ENCODE measurements at places on chromosomes 4 and X.

DNA sequence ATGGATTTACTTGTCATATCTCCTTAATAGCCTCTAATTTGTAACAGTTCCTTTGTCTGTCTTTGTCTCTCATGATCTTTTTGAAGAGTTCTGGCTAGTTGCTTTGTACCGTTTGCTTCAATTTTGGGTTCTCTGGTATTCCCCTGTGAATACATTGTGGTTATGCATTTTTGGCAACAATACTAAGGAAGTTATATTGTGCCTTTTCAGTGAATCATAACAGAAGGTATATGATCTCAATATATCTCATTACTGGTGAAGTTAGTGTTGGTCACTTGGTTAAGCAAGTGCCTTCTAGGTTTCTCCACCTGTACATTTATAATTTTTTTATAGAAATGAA is 48.6 kb downstream of the DCLK2 start:
- DNase-seq, result no peak

DNA sequence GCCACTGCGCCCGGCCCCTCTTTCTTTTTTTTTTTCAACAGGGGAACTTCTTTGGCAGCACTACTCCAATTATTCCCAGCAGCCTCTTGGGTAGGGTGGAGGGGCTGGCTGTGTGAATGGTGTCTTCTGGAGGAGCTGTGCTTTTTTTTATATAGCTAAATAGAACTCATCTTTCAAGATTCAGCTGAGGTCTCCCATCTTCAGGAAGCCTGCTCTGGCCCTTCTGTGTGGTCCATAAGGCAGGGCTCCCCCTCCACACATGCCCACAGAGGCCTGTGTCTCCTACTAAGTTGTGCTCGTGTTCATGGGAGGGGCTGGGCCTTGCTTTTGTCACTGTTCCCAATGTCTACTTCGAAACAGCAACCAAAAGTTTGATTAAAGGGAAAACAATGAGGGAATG is 116.8 kb downstream of the AFAP1 start:
- DNase-seq, result no peak

- DNase-seq, result no peak
Measured at GRCh38 chr4:83906561-83906960, 370.7 kb downstream of the GPAT3 start.

DNA sequence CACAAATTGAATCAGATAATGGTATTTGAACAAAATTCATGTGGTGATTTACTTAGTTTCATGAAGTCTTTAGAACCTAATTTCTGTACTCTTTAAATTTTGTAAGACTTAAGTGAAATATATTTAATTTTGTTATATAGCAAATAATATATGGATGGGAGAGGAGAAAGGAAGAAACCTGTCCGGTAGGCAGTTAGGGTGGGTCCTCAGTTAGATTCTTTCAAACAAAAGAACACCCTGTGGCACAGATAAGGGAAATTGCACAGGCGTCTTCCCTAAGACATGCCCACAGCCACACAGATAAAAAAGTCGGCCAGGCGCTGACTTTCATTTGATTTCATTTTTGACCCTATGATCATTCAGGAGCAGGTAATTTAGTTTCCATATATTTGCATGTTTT is 25.1 kb upstream of the CTSO start:
- DNase-seq, result no peak

- no peak for DNase-seq
Measured at GRCh38 chr4:3765271-3766035, 732 bp upstream of the ADRA2C start.

- DNase-seq, result no peak
Measured at GRCh38 chr4:106618956-106619355, 250.4 kb upstream of the GIMD1 start.

DNA sequence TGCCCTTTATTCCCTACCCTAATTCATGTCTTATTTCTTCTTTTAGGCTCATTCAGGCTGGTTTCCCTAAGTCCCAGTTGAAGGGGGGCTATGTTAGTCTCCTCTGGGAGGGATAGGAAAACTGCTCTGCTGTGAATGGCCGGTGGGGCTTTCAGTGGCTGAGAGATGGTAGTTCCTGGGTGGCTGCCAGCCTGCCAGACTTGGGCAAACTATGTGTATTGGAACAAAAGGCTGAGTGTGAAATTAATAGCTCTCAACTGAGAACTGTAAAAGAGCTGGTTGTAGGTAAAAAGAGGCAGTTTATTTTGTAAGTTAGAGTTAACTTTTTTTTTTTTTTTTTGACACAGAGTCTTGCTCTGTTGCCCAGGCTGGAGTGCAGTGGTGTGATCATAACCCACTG is 28.8 kb downstream of the ARHGAP10 start:
- DNase-seq, result no peak

GRCh38 chr4:72770708-72771107 is 201.7 kb upstream of the ADAMTS3 start:
- no peak for DNase-seq

GRCh38 chrX:27915617-27916016 is 65.6 kb downstream of the DCAF8L1 start:
- no peak for DNase-seq

GRCh38 chr4:14771094-14771493 is 231.2 kb upstream of the CPEB2 start:
- no peak for DNase-seq

DNA sequence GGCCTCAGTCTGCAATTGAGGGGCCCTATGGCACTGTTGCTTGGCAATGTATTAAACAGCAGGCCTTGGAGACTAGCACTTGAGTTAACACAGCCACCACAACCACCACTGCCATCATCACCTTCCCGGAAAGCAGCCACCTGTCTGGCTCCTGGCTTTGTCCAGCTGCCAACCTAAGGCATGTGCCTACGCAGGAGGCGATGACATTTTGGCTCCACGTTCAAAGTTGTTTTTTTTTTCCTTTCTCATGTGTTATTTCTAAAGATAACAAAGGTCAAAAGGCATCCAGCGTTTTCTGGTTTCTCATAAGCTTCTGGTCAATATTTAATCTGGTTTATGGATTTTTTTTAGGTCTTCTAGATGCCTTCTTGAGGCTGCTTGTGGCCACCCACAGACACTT is 7.5 kb downstream of the CLDN2 start:
- DNase-seq, result no peak

- DNase-seq, result no peak
Measured at GRCh38 chr4:140720387-140721304, 35.5 kb downstream of the TBC1D9 start.

DNA sequence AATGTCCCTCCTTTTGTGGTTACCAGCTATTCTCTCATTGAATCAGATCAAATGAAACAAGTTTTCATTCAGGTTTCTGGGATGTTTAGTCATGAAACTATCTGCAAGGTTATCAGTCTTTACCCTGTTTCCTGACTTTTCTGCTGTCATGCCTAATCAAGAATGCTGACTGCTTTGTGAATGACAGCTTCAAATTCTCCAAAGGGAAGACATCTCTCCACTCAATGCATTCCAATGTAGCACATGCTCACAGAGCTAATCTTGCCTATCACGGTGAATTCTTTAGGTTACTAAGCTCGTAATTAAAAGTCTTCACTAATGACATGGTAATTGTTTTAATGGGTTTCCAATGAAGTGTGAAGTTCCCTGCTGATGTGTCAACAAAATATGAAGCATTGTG is 1068.5 kb downstream of the PCDH7 start:
- DNase-seq, result no peak

GRCh38 chr4:138452826-138453225 is 210.7 kb upstream of the SLC7A11 start:
- no peak for DNase-seq

- no peak for DNase-seq
Measured at GRCh38 chr4:79913581-79913980, 159.4 kb downstream of the ANTXR2 start.

DNA sequence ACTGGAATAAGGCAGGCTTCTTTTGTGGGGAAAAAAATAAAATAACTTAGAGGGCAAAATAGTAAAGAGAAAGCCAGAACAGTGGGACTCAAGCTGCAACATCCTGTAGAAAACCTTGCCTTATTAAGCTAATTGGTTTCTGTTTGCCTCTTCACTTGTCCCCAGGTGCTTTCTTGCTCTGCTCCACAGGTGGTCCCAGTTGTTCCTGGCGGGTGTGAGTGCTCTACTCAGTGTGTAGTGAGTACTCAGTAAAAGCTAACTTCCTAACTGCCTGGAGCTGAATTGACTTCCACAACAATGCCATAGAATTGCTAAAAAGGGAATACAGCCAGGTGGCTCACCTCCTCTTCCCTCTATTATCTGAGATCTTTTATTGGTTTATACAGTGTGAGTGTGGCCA is 930.2 kb downstream of the C4orf33 start:
- no peak for DNase-seq

GRCh38 chr4:15956179-15956850 is 6.7 kb downstream of the FGFBP2 start:
- peak; percentile 68 for DNase-seq

DNA sequence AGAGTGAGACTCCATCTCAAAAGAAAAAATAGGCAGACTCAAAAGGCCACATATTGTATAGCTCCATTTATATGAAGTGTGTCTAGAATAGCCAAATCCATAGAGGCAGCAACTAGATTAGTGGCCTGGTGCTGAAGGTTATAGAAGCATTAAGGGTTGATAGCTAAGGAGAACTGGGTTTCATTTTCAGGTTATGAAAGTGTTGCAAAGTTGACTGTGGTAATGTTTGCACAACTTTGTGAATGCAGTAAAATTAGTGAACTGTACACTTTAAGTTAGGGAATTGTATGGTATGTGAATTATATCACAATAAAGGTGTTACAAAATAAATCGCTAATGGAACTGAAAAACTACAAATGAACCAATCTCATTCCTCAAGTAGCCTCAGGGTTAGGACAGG is 28.3 kb downstream of the TXLNG start:
- DNase-seq, result no peak

Measured in activated CD8-positive, alpha-beta memory T cell treated with anti-CD3 and anti-CD28 coated beads for 48 hours (primary cell).